ENCODE measurements at places on chromosomes 11 and 22.

GRCh38 chr22:19626666-19627065 is 87.6 kb upstream of the SEPTIN5 start:
- no peak for DNase-seq

DNA sequence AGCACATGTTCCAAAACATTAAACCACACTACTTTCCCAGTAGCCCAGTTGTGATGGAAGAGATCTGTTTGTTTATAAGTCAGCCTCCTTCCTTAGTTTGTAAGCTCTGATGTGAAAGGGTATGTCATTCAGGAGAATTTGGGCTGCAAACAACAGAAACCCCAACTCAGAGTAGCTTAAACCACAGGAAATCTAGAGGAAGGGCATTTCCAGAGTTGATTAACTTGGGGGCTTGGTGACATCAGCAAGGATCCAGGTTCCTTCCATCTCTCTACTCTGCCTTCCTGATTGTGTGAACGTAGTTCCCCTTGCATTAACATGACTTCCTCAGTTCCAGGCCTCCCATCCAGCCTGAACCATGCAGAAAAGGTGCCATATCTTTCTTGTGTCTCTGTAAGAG is 6.5 kb upstream of the FJX1 start:
- DNase-seq = no peak

DNA sequence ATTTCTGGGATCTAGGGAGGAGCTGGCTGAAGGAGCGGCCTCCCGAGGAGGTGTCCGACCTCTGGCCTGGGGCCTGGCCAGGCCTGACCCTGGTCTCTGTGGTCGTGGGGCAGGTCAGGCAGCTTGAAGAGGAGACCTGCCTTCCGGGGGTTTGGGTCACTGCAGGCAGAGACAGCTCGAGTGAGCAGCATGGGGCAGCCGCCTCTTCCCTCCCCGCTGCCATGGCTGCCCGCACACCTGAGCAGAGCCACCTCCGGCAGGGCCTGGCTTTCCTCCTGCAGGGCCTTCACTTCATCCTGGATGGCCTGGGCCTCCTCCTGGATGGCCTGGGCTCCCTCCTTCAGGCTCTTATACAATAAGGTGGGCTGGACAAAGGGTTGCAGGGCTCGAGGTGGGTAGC is 8.0 kb upstream of the NAALADL1 start:
- DNase-seq = no peak

- DNase-seq = no peak
These were observed 4.9 kb downstream of the DAGLA start for GRCh38 chr11:61684870-61685616.

DNA sequence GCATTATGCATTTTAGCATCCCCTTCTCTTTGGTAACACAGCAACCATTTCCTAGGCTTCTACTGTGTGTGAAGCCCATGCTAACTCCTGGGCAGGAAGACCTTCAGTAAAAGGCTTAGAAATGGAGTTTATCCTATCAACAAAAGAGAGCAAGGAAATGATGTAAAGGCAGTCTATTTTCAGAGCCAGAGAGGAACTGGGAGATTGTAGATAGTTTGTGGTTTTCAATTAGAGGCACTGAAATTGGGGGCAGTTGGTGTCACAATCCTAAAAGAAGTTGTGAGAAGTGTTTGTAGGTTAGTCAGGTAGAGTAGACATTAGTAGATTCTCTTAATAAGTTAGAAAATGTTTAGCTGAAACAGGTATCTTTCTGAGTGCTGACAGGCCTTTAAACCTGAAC is 7.1 kb downstream of the ACAD8 start:
- DNase-seq = no peak

DNA sequence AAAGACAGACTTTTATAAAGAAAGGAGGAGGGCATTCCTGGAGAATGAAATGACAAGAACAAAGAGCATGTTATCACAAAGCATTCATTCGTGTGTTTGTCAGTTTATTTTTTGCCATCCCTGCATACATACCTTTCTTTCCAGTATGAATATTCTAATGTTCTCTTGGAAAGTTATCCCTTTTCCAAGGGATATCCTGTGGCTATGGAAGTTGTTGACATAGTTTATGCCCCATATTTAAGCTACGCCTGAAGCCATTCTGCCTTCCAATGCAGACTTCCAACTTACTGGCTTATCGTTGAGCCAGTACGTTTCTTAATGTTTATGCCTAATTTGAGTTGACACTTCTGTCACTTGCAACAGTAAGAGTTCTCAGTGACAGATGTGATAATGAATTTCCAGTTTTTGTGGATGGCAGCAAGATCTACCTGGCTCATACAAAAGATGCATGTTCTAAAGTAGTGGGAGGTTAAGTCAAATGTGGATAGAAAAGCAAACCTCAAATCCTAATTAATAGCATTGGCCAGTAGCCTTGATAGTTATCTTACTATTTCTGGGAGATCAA is 133.3 kb upstream of the ANO3 start:
- no peak for DNase-seq

- DNase-seq = no peak
These were observed 114.5 kb downstream of the KIRREL3 start for GRCh38 chr11:126886085-126886484.

Data from stimulated activated CD4-positive, alpha-beta T cell treated with anti-CD3 and anti-CD28 coated beads, Interleukin-12 subunit alpha, Interleukin-12 subunit beta, amount 100 ng/mL, for 48 hours (primary cell).